Activated CD4-positive, alpha-beta T cell treated with anti-CD3 and anti-CD28 coated beads, Interleukin-2, amount 50 U/mL, for 16 hours (primary cell): ENCODE measurements at places on chromosomes 4 and X.
A peak's percentile ranks its signal among the peaks of the same experiment; 100 is the strongest.

GRCh38 chrX:150225266-150225665 is 137.9 kb upstream of the MAMLD1 start:
- no peak for DNase-seq

DNA sequence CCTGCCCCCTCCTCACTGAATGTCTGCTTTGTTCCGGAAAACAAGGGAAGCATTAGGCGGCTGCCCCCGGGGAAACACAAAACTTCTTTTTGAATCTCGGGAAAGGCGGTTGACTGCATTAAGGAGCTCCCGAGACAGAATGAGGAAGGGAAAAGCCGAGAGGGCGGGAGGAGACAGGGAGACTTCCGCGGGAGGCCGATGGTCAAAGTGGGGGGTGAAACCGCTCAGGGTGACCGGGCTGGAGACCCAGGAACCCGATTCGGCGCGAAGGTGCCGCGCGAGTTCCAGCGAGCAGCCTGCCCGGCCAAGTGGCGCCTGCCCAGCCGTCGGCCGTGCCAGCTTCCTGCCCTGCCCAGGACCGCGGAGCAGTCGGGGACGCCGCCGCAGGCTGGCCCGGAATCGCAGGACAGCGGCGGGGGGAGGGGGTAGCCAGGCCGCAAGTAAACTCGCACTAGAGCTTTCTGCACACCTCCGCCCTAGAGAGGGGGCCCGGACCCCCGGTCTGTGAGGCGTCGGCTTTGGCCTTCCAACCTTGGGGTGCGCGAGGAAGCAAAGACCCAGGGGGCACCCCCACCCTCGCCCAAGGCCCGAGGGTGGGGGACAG is 55.1 kb upstream of the BCOR start:
- DNase-seq, result no peak

GRCh38 chr4:81881855-81882621 is 410.3 kb upstream of the RASGEF1B start:
- no peak for DNase-seq

DNA sequence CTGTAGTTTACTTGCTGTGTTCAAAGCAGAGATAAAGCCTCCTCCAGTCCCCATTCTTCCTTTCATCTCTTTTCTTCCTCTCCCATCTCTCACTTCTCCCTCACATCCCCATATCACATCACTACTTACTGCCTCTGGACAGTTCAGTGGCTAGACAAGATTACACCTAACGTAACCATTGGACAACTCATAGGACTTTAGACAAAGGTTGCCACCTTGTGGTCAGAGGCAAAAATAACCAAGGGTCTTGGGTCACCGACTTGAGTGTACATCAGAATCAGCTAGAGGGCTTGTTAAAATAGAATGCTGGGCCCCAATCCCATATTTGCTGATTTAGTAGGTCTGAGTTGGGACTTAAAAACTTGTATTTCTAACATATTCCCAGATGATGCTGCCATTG is 109.3 kb upstream of the DGKK start:
- DNase-seq, result peak; percentile 55

DNA sequence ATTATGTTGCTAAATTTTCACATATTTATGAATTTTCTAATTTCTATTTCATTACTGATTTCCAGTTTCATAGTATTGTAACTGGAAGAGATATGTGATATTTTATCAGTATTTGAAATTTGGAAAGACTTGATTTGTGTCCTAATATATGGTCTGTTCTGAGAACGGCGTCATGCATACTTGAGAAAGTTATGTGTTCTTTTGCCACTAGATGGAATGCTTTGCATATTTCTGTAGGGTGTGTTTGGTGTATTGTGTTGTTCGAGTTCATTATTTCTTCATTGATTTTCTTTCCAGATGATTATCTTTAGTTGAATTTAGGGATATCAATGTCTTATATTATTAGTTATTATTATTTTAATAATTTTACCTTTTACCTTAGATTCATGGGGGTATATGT is 110.6 kb upstream of the ITM2A start:
- no peak for DNase-seq

DNA sequence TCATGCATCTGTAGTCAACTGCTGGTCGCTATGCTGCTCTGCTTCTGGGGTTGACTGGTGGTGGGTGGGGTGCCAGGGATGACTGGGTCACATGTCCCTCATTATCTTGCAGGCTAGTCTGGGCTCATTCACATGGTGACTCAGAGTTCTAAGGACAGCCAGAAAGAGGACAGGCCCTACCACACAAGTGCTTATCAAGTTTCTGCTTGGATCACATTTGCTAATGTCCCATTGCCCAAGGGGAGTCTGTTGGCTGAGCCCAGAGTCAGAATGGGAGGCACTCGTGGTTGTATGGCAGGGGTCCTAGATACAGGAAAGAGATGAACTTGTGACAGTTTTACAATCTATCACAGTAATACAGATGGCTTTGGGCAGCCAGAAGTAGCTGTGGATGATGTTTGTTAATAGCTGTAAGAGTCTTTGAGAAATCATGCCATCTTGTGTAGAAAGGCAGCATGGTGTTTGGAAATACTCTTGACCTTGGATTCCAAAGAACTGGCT is 221.3 kb downstream of the GPAT3 start:
- no peak for DNase-seq

DNA sequence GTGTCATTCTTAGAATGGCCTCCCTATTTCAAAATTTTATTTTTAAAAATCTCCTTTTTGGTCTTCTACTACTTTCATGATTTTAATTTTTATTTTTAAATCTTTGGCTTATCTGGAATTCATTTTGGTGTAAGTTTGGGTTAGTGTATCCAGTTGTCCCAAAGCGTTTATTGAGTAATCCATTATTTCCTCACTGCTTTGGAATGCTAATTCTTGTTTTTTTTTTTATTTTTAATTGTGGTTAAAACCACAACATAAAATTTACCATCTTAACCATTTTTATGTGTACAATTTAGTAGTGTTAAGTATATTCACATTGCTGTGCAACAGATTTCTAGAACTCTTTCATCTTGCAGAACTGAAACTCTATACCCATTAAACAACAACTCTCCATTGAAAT is 8.7 kb downstream of the CITED1 start:
- DNase-seq, result no peak

DNA sequence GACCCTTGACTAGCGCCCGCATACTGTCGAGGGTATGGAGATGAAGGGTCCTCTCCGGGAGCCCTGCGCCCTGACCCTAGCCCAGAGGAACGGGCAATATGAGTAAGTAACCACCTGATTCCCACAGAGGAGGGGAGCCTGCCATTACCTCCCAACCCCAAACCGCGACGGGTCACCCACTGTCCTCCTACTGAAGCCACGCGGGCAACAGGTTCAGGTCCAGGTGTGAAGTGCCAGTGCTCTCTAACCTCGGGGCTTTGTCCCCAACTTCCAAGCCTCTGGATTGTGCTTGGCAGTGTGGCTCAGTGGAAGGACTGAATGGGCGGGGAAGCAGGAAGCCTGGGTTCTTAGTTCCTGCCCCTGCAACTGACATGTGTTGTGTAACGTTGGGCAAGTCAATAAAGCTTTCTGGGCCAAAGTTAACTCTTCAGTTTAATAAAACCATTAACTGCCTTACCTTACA is 694 bp downstream of the OCRL start:
- DNase-seq, result no peak

GRCh38 chr4:16967722-16968121 is 69.3 kb upstream of the LDB2 start:
- no peak for DNase-seq

DNA sequence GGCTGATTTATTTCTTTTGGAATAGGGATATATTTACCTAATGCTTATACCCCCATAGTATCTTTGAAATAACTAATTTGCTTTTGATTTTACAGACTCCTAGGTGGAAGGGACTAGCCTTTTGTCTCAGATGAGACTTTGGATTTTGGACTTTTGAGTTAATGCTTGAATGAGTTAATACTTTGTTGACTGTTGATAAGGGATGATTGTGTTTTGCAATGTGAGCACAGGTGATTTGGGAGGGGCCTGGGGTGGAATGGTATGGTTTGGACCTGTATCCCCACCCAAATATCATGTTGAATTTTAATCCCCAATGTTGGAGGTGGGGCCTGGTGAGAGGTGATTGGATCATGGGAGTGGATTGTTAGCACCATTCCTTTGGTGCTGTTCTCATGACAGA is 117.4 kb upstream of the ZC4H2 start:
- DNase-seq, result no peak

DNA sequence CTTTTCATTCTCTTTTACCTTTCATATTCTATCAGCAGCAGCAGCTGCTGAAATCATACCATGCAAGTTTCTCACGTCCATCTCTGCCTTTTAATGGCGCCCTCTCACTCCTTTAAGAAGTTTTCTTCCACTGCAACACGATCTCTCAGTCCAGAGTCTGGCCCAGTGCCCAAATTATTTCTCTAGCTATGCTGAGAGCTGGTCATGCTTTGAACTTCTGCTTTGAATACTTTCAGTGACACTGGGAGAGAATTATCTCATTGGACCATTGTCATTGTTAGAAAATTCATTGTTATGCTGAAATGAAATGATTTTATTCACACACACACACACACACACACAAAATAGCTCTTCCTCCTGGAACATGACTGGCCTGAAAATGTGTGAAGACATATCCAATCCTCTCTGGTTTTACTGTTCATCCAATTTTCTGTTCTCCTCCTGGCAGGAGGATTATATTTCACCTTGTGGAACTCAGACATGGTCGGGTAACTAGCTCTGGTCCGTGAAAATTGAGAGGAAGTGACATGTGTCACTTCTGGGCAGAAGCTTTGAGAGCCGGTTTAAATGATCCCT is 1.3 kb upstream of the PDHA1 start:
- no peak for DNase-seq
